ENCODE measurements at places on chromosomes 3 and 15.

GRCh38 chr3:137205394-137206045, 247.7 kb downstream of the IL20RB start:
- DNase-seq, result no peak

- peak; percentile 40 for DNase-seq
These were observed 22.4 kb upstream of the CELF6 start for GRCh38 chr15:72342385-72342784.

DNA sequence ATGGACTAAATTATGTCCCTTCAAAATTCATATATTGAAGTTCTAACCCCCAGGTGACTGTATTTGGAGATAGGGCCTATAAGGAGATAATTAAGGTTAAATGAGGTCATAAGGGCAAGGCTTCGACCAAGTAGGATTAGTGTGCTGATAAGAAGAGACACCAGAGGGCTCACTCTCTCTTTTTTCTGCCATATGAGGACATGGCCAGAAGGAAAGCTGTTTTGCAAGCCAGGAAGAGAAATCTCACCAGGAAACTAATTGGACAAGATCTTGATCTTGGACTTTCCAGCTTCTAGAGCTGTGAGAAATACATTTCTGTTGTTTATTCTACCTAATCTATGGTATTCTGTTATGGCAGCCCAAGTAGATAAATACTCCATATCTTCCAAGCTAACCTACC, 503.6 kb upstream of the NAALADL2 start:
- DNase-seq, result peak; percentile 56

- DNase-seq, result no peak
These were observed 3.1 kb upstream of the TWF2 start for GRCh38 chr3:52242039-52242438.

- no peak for DNase-seq
These were observed 230.0 kb downstream of the KLF13 start for GRCh38 chr15:31556494-31557150.

DNA sequence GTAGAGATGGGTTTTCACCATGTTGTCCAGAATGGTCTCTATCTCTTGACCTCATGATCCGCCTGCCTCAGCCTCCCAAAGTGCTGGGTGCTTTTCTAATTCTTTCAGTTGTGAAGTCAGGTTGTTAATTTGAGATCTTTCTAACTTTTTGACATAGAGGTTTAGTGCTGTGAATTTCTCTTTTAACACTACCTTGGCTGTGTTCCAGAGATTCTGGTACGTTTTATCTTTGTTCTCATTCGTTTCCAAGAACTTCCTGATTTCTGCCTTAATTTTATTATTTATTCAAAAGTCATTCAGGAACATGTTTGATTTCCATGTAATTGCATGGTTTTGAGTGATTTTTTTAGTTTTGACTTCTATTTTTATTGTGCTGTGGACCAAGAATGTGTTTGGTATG, 63.5 kb upstream of the CCDC54 start:
- no peak for DNase-seq

- no peak for DNase-seq
These were observed 40.6 kb downstream of the TPRA1 start for GRCh38 chr3:127549826-127550467.

DNA sequence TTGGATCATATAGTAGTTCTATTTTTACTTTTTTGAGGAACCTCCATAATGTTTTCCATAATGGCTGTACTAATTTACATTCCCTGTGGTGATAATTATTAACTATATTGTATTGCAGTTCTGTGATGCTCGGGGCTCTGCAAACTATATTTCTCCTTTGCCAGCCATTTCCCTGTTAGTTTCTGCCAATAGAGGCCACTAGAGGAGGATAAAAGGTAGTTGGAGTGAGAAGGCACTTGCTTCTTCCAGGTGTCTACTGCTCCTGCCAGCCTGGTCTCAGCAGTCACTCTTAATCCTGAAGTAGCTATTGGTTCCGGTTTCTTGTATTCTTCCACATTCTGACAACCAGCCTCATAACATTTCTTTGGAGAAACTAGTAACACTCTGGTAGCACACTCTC, 233.9 kb upstream of the GBE1 start:
- no peak for DNase-seq

GRCh38 chr15:57949374-57949943, 116.1 kb downstream of the ALDH1A2 start:
- DNase-seq, result no peak

DNA sequence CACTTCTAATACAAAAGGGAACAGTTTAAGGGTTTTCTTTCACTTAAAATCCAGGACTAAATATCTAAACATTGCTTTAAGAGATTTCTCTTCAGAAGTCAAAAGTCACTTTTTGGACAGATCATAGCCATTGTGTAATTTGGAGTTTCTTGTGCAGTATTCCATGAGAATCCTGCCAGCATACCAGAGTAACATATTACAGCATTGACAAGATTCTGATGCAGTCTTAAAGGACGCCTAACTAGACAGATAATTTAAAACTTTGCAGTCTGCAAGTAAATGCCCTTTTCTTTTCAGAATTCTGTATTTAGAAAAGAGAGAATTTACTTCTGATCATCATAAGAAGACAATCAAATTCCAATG, 17.5 kb upstream of the IGSF10 start:
- DNase-seq, result no peak

- no peak for DNase-seq
These were observed 16.0 kb downstream of the LPP start for GRCh38 chr3:188169830-188170455.

GRCh38 chr3:50435371-50436113, 67.9 kb downstream of the CACNA2D2 start:
- DNase-seq, result no peak

DNA sequence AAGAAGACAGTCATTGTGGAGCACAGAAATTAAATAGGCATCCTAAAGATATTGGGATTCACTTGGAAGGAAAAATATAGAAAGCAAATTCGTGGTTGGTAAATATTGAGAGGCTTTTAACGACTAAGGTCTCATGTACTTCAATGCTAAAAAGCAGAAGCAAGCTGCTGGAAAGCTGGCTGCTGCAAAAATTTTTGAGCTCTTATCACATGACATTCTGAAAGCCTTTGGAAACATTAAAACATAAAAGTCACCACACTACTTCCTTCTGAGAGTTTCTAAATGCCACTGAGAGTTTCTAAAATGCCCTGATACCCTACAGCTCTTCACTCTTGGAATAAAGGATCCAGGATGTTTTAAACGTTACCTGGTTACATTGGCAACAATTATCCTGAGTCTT, 39.0 kb upstream of the CBLB start:
- DNase-seq, result peak; percentile 83

DNA sequence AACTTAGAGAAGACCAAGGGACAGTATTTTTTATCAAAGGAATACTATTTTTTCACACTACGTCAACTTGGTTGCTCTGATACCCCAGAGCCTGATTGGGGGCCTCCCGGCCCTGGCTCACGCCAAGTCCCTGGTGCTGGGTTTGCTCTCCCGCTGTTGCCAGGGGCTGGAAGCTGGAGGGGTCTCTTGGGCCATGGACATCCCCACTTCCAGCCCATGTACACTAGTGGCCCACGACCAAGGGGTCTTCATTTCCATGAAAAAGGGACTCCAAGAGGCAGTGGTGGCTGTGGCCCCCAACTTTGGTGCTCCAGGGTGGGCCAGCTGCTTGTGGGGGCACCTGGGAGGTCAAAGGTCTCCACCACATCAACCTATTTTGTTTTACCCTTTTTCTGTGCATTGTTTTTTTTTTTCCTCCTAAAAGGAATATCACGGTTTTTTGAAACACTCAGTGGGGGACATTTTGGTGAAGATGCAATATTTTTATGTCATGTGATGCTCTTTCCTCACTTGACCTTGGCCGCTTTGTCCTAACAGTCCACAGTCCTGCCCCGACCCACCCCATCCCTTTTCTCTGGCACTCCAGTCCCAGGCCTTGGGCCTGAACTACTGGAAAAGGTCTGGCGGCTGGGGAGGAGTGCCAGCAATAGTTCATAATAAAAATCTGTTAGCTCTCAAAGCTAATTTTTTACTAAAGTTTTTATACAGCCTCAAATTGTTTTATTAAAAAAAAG, 20.3 kb upstream of the BSN start:
- DNase-seq, result no peak

- DNase-seq, result no peak
These were observed 253.2 kb downstream of the NR2F2 start for GRCh38 chr15:96583671-96584070.

DNA sequence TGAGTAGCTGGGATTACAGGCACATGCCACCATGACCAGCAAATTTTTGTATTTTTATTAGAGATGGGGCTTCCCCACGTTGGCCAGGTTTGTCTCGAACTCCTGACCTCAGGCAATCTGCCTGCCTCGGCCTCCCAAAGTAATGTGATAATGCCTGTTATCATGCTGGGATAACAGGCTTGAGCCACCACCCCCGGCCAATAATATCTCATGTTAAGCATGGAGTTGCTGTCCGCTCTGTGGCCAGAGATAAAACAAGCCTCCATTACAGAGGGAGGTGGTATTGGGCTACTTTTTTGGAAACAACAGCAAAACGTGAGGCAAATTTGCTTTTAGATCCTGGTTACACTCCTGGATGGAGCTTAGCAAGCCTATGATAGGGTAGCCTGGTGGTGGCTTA, 32.9 kb upstream of the ALG1L2 start:
- no peak for DNase-seq

DNA sequence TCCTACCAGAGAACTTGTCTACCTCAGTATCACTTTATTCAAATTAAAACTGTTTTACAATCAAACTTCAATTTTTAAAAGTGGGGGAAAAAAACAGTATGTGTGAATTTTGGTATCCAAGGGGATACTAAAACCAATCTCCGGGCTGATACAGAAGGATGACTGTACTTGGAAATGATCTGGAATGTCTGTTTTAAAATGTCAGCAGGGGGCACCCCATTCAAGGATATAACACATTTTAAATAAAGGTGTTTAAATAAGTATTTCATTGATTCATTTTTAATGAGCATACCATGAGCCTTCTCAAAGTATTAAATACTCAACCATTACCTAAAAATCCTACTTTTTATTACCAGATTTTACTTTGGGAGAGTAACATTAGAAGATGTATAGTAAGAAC, 67.9 kb downstream of the ULK4 start:
- peak; percentile 60 for DNase-seq

DNA sequence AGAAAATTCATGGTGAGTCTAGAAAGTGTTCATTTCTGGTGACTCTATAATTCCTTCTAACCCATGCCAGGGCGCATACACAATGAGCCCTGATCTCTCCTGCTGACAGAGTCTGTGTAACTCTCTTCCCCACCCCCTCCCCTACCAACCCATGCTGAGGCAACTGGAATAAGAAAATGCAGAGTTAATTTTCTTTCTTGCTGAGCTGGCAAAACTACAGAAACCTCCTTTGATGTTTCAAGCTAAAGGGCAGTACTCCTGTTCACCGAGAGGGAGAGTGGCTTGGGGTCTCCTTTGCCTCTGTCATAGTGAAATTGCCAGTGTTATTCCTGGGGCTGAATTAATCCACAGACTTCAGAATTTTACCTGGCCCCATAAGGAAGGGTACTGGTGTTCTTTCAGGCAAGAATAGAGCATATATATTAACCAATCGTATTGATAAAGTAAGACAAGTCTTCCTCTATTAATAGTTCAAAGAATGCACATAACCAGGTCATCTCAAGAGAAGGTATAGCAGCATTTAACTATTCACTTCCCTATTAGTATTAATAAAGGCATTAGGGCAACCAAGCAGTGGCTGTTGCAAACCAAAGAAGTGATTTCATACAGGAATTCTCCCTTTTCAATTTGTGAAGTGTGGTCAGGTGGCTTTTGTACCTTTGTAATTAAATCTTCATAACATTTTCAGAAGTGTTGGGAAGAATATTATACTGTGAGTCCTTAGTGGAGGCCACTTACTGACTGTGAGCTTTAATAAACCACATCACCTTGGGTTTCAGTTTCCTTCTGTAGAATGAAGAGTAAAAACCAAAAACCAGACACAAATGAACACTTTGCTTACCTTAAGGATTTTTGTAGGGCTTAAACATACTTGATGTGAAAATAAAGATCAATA, 4.1 kb downstream of the GAP43 start:
- DNase-seq, result no peak

GRCh38 chr3:32309654-32310242, 71.3 kb downstream of the CMTM8 start:
- DNase-seq, result no peak

GRCh38 chr15:29123171-29123570, 146.5 kb downstream of the NSMCE3 start:
- DNase-seq, result no peak

DNA sequence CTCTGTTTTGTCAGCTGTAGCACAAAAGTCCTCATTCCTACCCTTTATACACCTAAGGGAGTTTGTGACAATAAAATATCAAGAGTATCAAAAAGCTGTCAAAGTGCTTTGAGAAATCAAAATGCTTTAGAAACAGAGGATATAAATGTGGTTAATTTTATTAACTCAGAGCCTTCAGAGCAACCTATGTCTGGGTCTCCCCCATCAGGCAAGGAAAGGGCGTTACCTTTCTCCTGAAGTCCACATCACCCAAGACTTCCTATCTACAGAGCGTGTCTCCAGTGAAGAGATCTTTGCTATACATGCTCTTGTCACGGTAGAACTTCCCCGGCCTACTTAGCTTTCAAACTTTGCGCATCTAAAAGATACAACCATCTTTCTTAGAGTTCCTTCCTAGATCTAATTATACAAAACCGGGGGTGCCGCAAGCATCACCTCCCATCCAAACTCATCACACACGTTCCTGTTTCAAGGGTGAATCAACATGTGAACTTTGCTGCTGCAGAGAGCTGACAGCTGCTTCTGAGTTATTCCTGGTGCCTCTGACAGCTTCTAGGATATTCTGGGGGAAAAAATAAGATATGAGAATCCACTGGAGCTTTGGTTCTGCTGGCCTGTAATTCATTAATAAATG, 93.0 kb downstream of the RARB start:
- DNase-seq, result no peak

DNA sequence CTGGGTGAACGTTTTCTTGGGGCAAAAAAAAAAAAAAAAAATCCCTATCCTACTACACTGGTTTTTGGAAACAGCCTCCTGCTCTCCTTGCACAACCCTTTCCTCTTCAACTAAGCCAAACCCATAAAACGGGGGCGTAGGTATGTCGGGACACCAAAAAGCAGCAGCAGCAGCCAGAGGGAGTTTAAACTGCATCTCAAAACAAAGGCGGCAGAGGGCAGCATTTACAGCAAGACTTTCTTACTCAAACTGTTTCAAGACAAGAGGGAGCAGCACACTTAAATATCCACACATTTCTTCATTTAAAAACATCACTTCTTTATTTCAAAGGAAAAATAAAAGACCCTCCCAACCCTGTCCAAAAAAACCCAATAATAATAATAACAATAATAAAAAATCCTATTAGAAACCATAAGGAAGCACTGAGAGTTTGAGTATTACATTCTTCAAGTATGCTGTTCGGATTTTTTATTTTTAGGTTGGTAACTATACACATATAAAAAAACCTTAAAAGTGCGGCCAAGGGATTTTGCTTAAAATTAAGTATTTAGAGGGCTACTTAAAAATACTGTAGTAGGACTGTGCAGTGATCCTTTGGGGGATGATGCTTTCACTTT, 43.9 kb upstream of the PLXND1 start:
- peak; percentile 81 for DNase-seq
